ENCODE measurements at places on chromosomes 1 and 21. TPM values are rescaled to one million over a fixed set of nuclear protein-coding genes. Genes with fewer than 3 reads are reported as not detected.

The CRP gene
- not detected for polyA plus RNA-seq

The CELA3B gene
- polyA plus RNA-seq: not detected

The TMCC2 gene
- 2.0 TPM for polyA plus RNA-seq

The ZNF683 gene
- polyA plus RNA-seq: 6.3 TPM

The AK5 gene
- polyA plus RNA-seq: 42.9 TPM

The GJA8 gene
- polyA plus RNA-seq: not detected

The MEGF6 gene
- 2.5 TPM for polyA plus RNA-seq

The S100A2 gene
- not detected for polyA plus RNA-seq

The S100A11 gene
- polyA plus RNA-seq: 74.6 TPM

The KRTAP7-1 gene
- not detected for polyA plus RNA-seq

The ARMH1 gene
- polyA plus RNA-seq: 75.6 TPM

The ADAMTS5 gene
- polyA plus RNA-seq: not detected

The CAMK1G gene
- not detected for polyA plus RNA-seq

The F13B gene
- not detected for polyA plus RNA-seq

The CFHR1 gene
- not detected for polyA plus RNA-seq

The OR10Z1 gene
- polyA plus RNA-seq: not detected

The KDF1 gene
- polyA plus RNA-seq: 2.8 TPM

The CHI3L2 gene
- 69.0 TPM for polyA plus RNA-seq

The CHIA gene
- not detected for polyA plus RNA-seq

The ADAMTS4 gene
- 0.22 TPM for polyA plus RNA-seq

The CDC42BPA gene
- 0.18 TPM for polyA plus RNA-seq

The UQCRH gene
- 293 TPM for polyA plus RNA-seq

The COL6A2 gene
- polyA plus RNA-seq: 13.4 TPM

The RRP15 gene
- 17.6 TPM for polyA plus RNA-seq

The FCRL4 gene
- polyA plus RNA-seq: not detected

Data from naive thymus-derived CD8-positive, alpha-beta T cell (primary cell).